ENCODE measurements at places on chromosomes 4 and X. TPM values are rescaled to one million over a fixed set of nuclear protein-coding genes. Genes with fewer than 3 reads are reported as not detected.

The PPP2R2C gene
- total RNA-seq, result 0.24 TPM

The SLITRK2 gene
- total RNA-seq, result not detected

The MAGEC2 gene
- total RNA-seq, result not detected

The ETDB gene
- not detected for total RNA-seq

The PAGE4 gene
- not detected for total RNA-seq

The XKRX gene
- 0.23 TPM for total RNA-seq

The SLC16A2 gene
- 1.9 TPM for total RNA-seq

The XIAP gene
- 31.3 TPM for total RNA-seq

The VBP1 gene
- total RNA-seq, result 36.1 TPM

The ADGRG2 gene
- total RNA-seq, result not detected

The MTCP1 gene
- total RNA-seq, result 6.6 TPM

The CT45A5 gene
- total RNA-seq, result not detected

The PITX2 gene
- total RNA-seq, result not detected

The TMSB15A gene
- total RNA-seq, result 0.44 TPM

The SPANXA2 gene
- total RNA-seq, result not detected

The KCTD8 gene
- total RNA-seq, result 0.35 TPM

The SYP gene
- total RNA-seq, result not detected

The BCLAF3 gene
- total RNA-seq, result 4.7 TPM

All from glomerular endothelial cell (primary cell).